Fibroblast of skin of right biceps (primary cell): ENCODE measurements at places on chromosomes 4 and X.
A peak's percentile ranks its signal among the peaks of the same experiment; 100 is the strongest.

GRCh38 chr4:140893939-140894338 is 137.8 kb upstream of the TBC1D9 start:
- DNase-seq, result peak; percentile 69

- DNase-seq, result no peak
These were observed 18.7 kb downstream of the RNF4 start for GRCh38 chr4:2487632-2488031.

DNA sequence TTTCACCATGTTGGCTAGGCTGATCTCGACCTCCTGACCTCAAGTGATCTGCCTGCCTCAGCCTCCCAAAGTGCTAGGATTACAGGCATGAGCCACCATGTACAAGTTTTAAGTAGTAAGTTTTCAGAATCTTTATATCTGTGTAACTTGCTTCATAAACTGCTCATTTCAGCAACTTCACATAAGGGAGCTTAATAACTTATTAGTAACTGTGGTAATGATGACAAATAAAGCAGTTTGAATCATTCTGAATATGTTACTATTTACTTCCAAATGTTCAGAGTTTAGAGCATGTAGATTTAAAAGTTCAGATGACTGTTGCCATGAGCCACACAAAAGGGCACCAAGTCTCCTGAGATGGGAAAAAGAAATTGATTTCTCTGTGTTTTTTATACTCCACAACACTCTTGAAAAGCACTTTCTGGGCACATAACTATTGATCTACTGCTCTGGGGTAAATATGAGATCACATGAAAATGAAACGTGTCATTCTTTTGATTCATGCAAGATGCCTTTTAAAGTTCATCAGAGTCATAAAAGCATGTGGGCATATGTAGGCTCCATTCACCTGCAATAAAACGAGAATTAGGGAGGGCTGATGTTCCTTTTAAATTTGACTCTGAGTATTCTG is 14.1 kb upstream of the CA5B start:
- DNase-seq, result no peak

DNA sequence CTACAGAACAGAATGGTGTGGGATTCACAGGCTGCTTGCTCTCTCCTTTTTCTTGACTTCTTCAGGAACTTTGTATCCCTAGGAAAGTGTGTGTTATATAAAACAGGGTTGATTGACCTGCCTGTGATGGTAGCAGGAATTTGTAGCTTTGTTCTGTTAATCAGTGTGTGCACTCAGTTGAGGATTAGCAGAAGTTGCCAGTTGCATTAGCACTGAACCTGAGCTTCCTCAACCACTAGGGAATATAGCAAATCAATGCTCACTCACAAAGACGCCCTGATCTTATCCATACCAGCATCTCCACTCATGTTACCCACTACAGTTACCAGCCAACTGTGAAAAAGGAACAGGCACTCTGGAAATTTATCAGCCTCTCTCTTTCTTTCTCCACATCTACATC is 319.1 kb upstream of the EMCN start:
- no peak for DNase-seq

DNA sequence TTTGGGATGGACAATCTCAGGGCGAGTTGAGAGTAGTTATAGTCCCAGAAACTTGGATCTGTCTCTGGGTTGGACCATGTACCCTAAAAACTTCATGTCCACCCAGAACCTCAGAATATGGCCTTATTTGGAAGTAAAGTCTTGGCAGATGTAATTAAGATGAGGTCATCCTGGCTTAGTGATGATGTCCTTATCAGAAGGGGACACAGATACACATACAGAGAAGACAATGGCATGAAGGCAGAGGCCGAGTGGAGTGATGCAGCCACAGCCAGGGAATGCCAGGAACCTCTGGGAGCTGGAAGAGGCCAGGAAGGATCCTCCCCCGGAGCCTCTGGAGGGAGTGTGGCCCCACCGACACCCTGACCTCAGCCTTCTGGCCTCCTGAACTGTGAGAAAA is 61.2 kb upstream of the STX18 start:
- DNase-seq, result no peak

DNA sequence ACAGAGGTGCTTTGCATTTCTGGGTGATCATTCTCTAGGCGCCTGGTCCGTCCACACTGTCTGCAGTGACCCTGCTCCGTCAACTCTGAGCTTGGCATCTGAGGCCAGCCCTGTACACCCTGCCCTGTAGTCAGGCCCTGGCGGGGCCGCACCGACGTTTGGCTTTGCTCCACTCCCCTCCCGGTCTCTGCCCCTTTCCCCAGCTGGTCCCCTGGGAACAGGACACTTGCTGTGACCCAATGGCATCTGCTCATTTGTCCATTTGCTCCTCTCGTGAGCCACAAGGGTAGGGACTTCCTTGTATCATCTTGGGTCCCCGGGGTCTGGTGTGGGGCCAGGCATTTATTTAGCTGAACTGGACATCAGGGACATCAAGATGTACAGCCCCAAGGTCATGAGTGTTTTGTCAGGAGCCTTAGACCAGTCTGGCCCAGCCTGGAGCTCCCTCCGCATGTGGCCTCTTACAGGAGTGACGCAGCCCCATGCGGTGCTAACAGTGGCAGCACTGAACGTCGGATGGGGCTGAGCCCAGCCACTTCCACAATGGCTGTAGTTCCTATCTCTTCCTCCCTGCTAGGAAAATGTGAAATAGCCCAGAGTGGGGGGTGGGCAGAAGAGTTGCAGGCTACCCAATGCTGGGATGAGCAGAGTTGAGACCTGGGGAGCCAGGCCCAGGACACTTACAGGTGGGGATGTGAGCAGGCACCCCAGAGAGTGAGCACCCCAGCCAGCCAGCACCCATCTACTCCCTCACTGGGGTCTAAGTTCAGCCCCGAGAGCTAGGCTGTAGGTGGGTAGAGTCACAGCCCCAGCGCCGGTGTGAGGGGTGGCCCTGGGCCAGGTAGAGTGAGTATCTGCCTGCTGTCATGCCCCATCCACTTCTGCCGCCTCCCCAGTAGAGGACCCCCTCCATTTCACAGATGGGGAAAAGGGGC is 2.0 kb upstream of the SH3BP2 start:
- DNase-seq, result no peak

GRCh38 chr4:28313729-28314713 is 1453.4 kb downstream of the STIM2 start:
- DNase-seq, result no peak

DNA sequence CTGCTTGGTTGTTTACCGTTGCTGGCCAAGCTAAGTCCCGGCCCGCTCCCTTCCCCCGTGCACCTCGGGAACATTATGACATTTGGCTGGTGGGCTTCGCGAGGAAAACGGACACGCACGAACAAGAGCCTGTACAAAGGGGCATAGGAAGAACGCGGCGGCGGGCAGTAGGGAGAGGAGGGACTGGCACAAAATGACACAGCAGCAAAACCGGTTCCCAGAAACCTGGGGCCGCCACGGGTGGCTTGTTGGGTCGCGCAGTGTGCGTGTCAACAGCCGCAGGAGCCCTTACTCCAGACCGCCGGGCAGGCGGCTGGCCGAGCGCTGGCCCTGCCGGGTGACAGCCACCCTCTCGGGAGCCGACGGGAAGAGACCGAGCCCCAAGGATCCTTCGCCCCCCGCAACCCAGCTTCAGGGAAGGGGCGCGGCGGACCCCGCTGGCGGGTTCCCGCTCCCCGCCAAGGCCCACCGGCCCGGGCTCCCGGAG is 1.6 kb upstream of the LIN54 start:
- no peak for DNase-seq

DNA sequence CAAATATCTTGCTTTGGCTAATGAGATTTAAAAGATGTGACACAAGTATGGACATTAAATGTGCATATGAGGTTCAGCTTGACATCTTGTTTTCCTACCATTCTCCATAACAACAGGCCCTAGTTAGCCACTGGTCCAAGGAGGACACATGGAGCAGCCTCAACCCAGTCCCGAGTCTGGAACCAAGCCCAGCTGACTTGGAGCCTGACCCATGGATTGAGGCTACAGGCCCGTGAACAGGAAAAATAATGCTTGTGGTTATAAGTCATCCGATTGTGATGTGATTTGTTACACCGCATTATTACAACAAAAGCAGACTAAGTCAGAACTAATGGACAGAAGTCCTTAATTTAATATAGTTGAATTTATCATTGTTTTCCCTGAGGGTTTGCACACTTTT is 123.2 kb upstream of the BANK1 start:
- DNase-seq, result peak; percentile 2

DNA sequence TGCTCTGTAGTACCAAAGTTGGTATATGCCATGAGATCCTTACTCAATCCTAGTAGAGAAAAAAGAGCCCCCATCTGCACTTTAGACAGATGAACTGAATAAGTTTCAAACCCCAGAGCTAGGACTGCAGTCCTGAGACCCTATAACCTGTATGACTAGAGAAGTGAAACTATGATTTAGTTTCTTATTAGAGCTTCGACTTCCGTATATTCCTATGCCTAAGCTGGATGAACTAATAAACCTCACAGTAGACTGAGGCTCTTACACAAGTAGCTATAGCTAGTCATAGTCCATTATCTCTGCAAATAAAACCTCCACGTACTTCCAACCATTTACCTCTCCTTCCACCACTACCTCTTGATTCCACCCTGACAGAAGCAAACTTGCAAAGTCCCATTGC is 6.3 kb upstream of the OTUD4 start:
- DNase-seq, result no peak
